ENCODE measurements at places on chromosomes 3 and 15.

DNA sequence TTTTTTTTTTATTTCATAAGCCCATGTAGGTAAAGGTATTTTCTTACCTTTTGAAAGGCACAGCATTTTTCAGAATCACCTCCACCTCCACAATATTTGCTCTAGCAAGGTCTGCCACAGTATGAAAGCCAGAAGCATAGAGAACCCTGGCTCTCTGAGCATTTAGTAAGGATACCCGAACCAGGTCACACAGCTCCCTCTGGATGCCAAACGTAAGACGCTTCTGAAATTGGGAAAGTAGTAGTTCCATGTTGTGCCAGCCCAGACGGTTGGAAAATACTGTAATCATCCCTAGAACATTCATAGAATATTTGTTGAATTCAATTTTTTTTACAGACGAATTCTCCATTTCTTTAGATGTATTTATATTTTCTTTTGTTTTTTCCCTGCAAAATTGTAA, 52.4 kb downstream of the POLQ start:
- DNase-seq: no peak

GRCh38 chr3:56975567-56975966, 84.9 kb upstream of the SPATA12 start:
- no peak for DNase-seq

DNA sequence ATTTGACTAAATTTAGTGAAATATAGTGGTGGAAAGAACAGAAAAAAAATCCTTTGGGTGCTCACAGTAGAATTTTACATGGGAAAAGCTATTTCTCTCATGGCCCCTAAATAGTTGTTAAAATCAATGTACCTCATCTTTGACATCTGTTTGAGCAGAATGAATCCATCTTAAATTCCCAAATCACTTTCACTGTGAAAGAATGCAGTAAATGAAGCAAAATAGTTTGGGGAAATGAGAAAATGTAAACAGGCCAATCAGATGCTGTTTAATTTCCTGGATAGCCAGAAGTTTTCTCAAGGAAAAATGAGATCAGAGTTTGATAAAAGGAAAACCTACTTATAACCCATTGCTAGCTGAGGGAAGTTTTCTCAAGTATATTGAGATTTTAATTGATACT, 406.9 kb downstream of the ROBO2 start:
- no peak for DNase-seq

GRCh38 chr15:88649753-88650551, 11.1 kb downstream of the ISG20 start:
- DNase-seq: no peak

- DNase-seq: peak; percentile 53
Measured at GRCh38 chr15:31328428-31328968, 1.9 kb downstream of the KLF13 start.

DNA sequence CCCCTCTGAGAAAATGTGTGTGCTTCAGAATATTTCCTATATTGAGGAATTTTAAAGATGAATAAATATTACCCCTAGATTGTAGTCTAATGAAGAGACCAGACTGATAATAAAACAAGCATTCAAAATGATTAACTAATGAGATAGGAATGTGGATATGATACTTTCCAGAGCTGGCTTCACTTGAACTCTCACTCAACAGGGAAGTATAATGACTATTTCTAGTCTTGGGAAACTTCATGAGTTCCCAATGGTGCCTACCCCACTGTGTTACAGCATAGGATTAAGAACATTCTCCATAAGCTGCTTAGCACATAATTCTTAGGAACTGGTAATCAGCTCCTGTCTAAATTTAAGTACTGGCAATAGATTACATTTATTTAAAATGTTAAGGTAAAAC, 261.5 kb upstream of the ZNF385D start:
- no peak for DNase-seq
